Activated T-cell treated with anti-CD3 and anti-CD28 coated beads, Interleukin-2, amount 50 U/mL, for 24 hours (primary cell): ENCODE measurements at places on chromosomes 6 and 20.

GRCh38 chr20:1015181-1015580 lies 13.1 kb upstream of the RSPO4 start:
- DNase-seq, result no peak

GRCh38 chr6:170107606-170108222 lies 183.2 kb downstream of the DLL1 start:
- DNase-seq, result no peak

DNA sequence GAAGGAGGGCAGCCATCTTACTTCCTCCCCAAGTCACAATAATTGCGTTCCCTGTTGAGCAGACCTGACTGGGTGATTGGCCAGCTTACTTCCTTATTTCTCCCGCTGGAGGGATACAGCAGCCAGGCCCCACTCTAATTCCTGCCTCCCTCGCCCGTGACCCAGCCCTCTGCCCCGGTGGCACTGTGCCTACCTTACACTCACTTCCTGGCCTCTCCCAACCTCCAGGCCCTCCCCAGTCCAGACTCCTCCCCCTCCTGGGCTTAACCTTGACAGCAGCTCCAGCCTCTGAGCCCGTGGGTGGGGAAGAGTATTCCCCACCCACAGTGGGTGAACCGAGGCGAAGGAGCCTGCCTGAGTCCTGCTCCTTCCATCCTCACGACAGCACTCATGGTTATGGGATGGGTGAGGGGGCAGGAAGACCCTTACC lies 3.0 kb downstream of the BAK1 start:
- no peak for DNase-seq

GRCh38 chr6:128150376-128150775 lies 249.5 kb upstream of the THEMIS start:
- DNase-seq, result no peak

DNA sequence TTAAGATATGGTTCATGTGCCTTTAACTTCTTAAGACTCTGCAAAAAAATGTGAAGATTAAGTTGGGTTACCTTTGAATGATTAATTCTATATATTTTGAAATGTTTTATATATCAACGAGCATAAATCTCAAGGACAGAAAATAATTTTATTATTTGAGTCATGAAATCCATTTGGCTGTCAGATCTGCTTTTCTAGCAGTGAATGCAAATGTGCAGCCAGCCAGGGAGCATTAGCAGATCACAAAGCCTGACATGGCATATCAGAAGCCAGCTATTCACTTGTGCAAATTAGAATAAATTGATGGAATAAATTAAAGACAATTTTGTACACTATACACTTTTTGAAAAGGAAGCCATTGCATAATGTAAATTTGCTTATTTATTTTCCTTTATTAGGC lies 424.3 kb downstream of the ADGRB3 start:
- no peak for DNase-seq

GRCh38 chr20:7080472-7080871 lies 313.0 kb downstream of the BMP2 start:
- no peak for DNase-seq

DNA sequence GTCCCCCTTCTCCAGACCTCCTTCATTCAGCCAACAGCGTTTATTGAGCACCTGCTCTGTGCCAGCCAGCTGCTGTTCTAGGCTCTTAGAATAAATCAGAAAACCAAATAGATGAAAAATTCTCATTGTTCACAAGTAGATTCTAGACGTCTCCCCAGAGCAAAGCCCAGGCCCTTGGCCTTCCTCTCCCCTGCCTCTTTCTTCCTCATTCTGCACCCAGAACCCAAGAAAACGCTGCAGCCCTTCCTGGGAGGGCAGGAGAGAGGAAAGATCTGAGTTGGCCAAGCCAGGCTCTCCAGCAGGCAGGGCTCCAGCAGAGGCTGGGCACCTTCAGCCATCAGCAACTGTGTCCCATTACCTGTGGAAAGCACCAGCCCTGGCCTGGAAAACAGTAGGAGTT lies 12.0 kb upstream of the BPI start:
- no peak for DNase-seq
